ENCODE measurements at places on chromosomes 13 and 19.
A peak's percentile ranks its signal among the peaks of the same experiment; 100 is the strongest.

GRCh38 chr19:410243-410781 is 1.4 kb upstream of the C2CD4C start:
- DNase-seq = no peak

DNA sequence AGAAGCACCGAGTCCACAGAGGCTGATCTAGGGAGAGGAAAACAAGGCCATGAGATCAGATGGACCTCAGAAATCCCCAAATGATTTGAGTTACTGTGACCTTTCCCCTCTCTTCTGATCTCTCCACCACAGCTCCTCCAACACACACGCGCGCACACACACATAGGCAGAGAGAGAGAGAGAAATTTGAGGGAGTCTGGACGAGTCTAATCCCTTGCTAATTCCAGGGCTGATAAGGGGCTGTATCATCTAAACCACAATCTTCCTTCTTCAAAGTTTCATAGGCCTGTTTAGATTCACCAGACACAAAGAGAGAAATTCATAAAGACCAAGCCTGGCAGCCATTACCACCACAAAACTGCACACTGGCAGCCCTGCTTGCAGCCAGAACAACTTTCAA is 8.6 kb downstream of the ZFP82 start:
- no peak for DNase-seq

GRCh38 chr13:65454403-65454802 is 1775.7 kb downstream of the PCDH9 start:
- no peak for DNase-seq

DNA sequence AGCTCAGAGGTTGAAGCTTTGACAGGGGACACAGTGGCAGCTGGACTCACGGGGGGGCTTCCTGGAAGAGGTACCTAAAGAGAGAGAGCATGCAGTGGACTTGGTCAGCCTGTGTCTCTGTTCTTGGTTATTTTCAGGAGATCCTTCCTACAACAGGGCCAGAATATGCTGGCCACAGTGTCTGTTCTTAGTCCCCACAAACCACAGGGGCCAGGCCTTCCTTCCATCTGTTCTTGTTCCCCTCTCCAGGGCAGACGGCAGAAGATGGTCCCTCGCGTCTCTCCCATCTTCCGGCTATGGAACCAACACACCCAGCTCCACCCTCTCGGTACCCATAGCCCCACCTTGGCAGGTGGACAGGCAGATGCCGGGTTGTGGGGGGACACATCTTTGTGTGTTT is 24.8 kb downstream of the MAST3 start:
- no peak for DNase-seq

GRCh38 chr13:59479629-59480028 is 684.1 kb downstream of the DIAPH3 start:
- DNase-seq = no peak

DNA sequence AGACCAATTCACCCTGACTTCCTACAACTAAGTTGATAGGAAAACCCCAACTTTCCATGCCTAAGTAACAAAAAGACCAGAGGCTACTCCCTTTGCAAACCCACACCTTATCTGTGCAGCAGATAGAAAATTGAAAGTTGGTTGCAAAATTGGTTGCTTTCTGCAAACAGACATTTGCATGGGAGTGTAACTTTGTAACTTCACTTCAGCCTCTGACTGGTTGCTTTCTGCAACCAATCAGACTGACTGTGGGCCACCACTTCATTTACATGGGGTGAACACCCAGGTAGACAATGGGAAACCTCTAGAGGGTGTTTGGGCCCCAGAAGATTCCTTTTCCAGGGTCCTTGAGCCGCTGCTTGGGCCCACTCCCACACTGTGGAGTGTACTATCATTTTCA is 9.8 kb downstream of the TEX30 start:
- DNase-seq = no peak

DNA sequence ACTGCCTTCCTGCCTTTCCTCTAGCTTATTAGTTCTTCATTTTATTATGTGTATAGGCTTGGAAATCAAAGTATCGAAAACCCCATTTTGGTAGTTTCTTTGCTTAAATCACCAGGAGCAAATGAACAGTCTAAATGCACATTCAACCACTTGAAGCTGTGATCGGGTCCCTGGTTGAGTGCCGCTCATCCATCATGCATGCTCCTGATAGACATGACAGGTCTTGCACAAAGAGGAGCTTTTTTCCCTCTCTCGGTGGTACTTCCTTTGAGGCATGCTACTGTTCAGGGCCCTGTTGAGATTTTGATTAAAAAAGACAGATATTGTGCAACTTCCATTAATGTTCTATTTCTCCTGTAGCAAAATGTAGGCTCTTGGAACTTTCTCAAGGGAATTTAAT is 185.8 kb downstream of the OLFM4 start:
- no peak for DNase-seq

DNA sequence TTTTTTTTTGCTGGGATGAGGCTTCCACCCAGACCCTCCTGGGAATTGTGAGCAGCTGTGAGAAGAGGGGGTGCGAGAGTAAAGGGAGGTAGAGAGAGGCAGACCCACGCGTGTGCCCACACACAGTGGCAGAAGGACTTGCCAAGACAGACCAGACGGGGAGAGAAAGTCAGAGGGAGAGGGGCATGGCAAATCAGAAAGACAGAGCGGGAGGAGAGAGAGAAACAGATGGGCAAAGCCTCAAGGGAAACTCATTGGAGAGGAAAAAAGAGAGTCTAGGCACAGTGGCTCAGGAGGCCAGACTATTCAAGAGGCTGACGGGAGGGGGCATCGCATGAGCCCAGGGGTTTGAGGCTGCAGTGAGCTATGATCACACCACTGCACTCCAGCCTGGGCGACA is 17.0 kb downstream of the CATSPERG start:
- DNase-seq = no peak

- DNase-seq = no peak
Observed at GRCh38 chr13:66128201-66128600, 1101.9 kb downstream of the PCDH9 start.

GRCh38 chr13:74035896-74036295 is 98.3 kb downstream of the KLF12 start:
- no peak for DNase-seq

DNA sequence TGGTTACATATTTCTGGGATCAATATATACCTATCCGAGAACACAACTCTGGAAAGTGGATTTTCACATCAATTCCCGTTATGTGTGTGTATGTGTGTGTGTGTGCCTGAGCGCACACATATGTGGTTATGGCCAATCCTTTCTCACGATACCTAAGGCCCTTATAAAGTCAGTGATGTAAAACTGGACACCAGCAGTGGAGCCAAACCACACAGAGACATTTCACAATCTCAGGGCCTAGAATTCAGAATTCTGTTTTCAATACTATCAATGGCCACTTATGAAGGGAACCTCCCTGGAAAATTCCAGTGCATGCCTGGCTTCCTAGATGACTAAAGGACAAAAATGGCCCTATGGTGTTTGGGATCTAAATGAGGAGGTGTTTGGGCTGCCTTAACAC is 187.3 kb upstream of the UBL3 start:
- DNase-seq = no peak

- DNase-seq = no peak
Observed at GRCh38 chr13:79919091-79919490, 421.8 kb downstream of the SPRY2 start.

- peak; percentile 72 for DNase-seq
Observed at GRCh38 chr19:49889687-49890348, 6.9 kb downstream of the IL4I1 start.

- DNase-seq = peak; percentile 77
Observed at GRCh38 chr19:37691881-37692504, 27.6 kb downstream of the ZNF607 start.

DNA sequence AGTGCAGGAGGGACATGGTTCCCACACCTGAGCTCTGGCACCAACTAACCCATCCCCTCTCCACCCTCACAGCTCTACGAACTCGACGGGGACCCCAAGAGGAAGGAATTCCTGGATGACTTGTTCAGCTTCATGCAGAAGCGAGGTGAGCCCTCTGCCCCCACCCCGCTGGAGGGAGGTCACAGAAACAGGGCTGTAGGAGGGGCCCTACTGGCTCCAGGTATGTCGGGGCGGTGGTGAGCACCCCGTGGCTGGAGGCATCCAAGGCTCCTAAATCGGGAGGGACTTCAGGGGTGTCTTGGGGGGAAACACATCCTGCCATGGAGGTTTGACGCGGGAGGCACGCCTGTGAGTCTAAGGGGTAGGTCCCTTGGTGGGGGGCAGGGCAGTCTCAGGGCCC is 24.1 kb upstream of the WDR18 start:
- no peak for DNase-seq

DNA sequence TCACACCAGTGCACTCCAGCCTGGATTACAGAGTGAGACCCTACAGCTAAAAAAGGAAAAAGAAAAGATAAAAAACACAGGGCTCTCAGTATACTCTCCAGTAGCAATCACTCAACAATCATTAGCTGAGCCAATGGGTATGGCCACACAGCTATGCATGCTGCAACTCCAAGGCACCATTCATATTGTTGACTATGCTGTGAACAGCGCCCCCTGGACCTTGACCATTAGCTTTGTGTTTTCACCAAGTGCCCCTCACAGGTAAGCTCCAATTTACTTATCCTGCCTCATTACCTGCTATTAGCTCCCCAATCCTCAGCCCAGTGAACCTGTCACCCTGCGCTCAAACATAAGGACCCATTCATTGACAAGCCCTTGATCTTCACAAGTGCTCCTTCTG is 35.8 kb downstream of the ZIC5 start:
- DNase-seq = no peak

GRCh38 chr13:44768775-44769581 is 192.8 kb upstream of the TSC22D1 start:
- DNase-seq = peak; percentile 11

DNA sequence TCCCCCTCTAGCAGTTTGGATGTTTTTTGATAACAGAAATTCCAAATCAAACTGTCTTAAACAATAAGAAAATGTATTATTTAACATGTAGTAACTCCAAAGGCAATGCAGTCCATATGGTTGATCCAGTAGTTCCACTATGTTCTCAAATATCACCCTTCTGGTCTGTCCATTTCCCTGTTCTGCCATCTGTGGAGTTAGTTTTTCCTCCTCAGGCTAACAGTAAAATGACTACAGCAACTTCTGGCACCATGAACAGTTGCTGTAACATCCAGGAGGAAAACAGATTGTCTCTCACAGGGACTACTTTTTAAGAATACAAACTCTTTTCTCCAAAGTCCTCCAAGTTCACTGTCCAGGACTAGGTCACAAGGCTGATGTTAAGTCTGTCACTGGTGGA is 455.4 kb downstream of the FGF14 start:
- no peak for DNase-seq

- no peak for DNase-seq
Observed at GRCh38 chr13:98488736-98489135, 88.2 kb downstream of the STK24 start.

DNA sequence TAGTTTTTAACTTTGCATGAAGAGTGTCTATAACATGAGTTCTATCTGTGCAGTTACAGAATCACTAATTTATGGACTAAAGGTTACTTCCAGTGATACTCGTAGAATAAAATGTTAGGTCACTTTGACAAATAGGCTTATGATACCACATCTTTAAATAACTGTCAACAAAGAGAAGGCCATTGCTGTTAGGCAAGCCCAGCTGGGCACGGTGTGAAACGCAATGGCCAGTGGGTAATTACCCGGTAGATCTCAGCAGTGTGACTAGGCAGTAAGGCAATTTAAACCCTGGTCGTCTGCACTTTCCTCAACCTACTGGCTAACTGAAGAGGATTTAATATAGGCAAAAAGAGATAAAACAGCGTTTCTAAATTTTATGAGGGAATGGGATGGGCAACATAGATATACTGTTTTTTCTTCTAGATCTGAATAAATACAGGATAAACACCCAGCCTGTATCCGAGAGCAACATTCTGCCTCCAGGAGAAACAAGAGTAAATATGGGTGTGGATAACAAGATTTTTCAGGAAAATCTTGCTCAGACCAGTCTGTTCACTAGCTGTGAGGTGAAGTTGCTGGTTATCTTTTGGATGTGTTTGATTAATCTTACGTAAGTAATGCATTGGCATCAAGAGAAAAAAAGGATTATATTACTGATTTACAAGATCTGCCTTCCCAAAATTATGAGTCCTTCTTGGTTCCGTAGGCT is 631.3 kb downstream of the EFNB2 start:
- DNase-seq = no peak

GRCh38 chr19:34489175-34489574 is 7.6 kb downstream of the WTIP start:
- no peak for DNase-seq

- peak; percentile 17 for DNase-seq
Observed at GRCh38 chr13:48562296-48563066, 29.6 kb upstream of the RCBTB2 start.

- DNase-seq = no peak
Observed at GRCh38 chr19:40947573-40947972, 43.5 kb upstream of the CYP2B6 start.

DNA sequence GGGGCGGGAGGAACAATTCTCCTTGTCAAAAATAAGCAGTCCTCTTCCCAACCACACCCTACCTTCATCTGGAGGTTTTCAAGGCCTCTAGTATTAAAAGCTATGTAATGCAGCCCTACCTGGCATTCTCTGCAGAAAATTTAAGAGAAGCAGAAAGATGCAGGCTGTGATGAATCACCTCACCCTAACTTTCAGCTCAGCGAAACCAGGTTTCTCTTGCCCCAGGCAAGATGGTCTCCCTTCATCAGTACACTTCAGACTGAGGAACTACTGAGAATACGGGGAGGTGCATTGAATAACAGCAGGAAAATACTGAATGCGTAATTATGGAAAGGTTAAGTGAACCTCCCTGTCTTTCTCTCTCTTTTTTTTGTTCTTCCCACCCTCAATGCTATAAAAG is 437.6 kb upstream of the KLF12 start:
- no peak for DNase-seq

- DNase-seq = no peak
Observed at GRCh38 chr19:23049256-23049655, 46.3 kb upstream of the ZNF728 start.

GRCh38 chr13:37366044-37366770 is 232.4 kb downstream of the POSTN start:
- DNase-seq = no peak

GRCh38 chr13:48112896-48113755 is 18.2 kb upstream of the MED4 start:
- DNase-seq = no peak

DNA sequence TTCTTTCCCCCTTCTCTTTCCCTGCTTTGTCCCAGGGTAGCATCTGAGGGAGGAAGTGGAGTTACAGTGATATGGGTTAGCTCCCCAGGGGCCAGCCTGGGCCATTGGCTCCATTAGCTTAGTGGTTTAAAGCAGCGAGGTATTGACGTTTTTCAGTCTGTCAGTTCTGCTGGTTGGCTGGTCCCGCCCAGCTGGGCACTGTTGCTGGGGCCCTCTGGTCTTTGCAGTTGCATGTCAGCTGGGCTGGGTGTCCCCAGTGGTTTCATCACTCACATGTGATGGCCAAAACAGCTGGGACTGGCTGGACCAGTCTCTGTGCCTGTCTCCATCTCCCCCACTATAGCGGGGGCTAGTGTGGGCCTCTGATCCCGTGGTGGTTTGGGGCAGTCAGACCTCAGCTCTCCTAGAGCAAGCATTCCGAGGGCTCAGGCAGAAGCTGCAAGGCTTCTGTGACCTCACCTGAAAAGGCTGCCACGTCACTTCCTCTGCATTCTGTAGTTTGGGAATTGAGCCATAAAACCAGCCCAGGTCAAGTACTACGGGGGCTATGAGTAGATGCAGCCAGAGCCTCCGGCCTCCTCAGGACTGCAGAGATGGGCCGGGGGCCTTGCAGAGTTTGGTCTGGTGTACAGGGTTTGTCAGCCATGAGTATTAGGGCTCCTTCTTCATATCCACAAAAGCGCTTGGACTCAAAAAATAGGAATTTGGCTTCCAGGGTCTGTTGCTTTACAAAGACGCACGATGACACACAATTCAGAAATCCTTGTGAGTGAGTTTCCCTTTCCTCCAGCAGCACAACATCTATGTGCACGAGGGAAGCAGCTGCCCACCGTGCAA is 30.0 kb downstream of the TSSK6 start:
- no peak for DNase-seq

Data from stimulated activated CD4-positive, alpha-beta T cell treated with anti-CD3 and anti-CD28 coated beads, Interleukin-12 subunit alpha, Interleukin-12 subunit beta, amount 100 ng/mL, for 4 hours (primary cell).